ENCODE measurements at places on chromosomes 16 and 17.
A peak's percentile ranks its signal among the peaks of the same experiment; 100 is the strongest.

- no peak for DNase-seq
These were observed 44.2 kb downstream of the NUP93 start for GRCh38 chr16:56774016-56774680.

GRCh38 chr16:56824331-56824730 is 40.7 kb upstream of the SLC12A3 start:
- no peak for DNase-seq

- DNase-seq = no peak
These were observed 77.6 kb upstream of the FOXF1 start for GRCh38 chr16:86432691-86433090.

GRCh38 chr17:81032641-81033480 is 2.1 kb upstream of the BAIAP2 start:
- no peak for DNase-seq

DNA sequence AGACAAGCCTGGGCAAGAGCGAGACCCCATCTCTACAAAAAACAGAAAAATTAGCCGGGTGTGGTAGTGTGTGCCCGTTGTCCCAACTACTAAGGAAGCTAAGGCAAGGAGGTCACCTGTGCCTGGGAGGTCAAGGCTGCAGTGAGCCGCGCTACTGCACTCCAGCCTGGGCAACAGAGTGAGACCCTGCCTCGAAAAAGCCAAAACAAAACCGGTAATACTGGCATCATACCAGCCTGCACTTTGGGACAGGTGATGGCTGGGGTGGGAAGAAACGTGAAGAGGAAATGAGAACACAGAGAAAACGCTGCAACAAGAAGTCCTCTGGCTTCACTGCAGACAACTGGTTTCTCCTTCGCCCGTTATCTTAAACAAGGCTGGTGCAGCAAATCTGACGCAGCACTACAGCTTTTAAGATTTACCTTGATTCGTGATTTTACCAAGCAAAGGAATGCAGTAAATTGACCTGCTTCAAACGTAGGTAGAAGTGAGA is 725 bp upstream of the CASC3 start:
- DNase-seq = peak; percentile 88

- no peak for DNase-seq
These were observed 10.8 kb downstream of the TAT start for GRCh38 chr16:71565812-71566700.

GRCh38 chr17:66002812-66003211 is 189.1 kb downstream of the CEP112 start:
- no peak for DNase-seq

DNA sequence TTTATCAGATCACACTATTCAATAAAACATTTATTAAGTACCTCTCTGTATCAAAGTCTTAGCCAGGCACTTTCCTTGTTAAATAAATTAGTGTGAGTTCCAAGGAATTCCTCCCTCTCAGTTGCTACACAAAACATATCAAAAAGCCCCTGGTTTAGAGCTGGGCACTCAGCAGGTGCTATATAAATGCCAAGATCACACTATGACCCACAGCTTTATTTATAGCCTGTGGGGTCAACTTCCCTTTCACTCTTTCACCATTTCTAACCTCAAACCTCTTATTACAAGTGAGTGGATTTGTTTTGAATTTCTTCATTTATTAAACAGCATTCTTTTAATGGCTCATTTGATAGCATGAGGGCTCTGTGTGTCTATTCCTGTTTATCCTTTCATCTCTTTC is 112.6 kb upstream of the MPHOSPH6 start:
- DNase-seq = no peak

GRCh38 chr16:51624080-51624775 is 473.2 kb upstream of the SALL1 start:
- no peak for DNase-seq

DNA sequence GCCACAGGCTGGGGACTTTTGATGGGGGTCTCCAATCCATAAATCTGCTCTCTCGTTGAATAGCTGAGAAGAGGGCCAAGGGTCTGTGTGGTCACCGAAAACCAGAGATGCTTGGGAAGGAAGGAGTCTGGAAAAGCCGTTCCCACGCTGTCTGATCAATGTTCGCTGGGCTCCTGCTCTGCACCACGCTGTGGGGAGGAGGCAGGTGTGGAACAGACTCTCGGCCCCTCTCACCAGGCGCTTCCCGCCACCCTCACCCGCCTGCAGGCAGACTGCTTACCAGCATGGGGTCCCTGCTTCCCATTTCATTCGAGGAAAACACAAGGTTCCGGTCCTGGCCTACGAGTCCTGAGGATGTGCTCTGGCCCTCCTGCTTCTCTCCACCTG is 702 bp upstream of the ALDH3A1 start:
- no peak for DNase-seq

DNA sequence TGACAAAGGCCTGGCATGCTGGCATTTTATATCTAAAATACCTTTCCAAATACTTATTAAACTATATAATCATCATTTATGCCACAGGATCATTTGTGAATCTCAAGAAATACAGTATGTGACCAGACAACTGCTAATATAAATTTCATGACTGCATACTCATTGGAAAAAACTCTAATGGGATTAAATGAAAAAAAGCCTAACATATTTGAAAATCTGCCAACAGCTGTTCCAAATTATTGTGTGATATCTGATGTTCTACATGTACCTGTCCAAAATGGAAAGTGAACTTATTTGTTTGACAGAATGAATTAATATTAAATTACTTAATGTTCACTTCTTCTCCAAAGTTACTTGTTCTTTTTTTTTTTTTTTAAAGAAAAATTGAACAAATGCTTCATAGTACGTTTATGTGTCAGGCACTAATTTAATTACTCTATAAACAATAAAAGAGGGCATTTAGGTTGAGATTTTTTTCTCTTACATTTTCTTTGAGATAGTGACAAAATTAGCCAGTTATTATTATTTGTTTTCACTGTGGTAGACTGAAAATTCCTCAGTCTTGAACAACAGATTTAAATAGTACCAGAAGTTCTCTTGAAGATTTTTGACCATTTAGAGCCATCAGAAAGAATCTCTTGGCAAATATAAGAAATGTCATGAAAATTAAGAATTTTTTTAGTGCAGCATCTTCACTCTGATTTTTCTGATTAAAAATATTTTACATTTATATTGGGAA is 114.0 kb downstream of the FTO start:
- no peak for DNase-seq

- no peak for DNase-seq
These were observed 463.5 kb downstream of the HS3ST4 start for GRCh38 chr16:26155221-26155620.

- DNase-seq = no peak
These were observed 2.1 kb downstream of the ZNF750 start for GRCh38 chr17:82837586-82838320.

DNA sequence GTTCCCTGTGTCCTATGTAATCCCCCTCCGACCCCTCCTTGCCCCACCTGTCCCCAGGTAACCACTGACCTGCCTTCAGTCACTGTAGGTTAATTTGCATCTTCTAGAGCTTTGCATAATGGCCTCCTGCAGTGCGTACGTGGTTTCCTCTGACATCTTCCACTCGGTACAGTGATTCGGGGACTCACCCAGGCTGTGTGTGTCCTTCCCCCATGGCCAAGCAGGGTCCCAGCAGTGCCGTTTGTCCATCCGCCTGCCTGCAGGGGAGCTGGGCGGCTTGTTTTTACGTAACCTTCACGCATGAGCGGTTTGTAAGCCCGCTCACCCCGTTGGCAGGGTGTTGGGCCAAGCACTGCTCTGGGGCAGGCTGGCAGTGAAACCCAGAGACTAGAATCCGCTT is 7.9 kb downstream of the MAPK8IP3 start:
- no peak for DNase-seq

GRCh38 chr16:72934636-72935403 is 113.1 kb downstream of the ZFHX3 start:
- DNase-seq = no peak

DNA sequence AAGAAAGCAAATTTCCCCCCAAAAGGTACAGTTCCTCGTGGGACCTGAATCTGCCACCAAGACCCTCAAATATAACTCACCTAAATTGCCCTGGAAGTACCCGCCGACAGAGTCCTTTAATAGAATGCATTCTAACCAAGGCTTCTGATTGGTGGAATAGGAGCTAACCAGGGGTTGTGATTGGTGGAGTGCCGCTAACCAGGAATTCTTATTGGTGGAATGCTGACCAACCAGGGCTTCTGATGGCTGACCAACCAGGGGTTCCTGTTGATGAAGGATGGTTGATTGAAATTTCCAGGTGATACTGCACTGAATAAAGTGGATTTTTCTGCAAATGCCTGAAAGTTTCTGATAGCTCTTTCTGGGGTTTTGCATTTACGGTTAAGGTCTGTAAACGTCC is 6.5 kb downstream of the TFAP4 start:
- DNase-seq = peak; percentile 57

DNA sequence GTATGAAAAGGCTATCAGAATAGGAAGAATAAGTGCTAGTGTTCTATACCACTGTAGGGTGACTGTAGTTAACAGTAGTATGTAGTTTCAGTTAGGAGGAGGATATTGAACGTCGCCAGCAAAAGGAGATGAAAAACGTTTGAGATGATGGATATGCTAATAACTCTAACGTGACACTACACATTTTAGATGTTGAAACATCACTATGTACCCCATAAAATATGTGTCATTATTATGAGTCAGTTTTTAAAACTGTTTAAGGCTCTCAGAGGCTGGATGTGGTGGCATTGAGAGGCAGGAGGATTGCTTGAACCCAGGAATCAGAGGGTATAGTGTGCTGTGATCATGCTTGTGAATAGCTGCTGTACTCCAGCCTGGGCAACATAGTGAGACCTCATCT is 31.8 kb downstream of the UBN1 start:
- no peak for DNase-seq

DNA sequence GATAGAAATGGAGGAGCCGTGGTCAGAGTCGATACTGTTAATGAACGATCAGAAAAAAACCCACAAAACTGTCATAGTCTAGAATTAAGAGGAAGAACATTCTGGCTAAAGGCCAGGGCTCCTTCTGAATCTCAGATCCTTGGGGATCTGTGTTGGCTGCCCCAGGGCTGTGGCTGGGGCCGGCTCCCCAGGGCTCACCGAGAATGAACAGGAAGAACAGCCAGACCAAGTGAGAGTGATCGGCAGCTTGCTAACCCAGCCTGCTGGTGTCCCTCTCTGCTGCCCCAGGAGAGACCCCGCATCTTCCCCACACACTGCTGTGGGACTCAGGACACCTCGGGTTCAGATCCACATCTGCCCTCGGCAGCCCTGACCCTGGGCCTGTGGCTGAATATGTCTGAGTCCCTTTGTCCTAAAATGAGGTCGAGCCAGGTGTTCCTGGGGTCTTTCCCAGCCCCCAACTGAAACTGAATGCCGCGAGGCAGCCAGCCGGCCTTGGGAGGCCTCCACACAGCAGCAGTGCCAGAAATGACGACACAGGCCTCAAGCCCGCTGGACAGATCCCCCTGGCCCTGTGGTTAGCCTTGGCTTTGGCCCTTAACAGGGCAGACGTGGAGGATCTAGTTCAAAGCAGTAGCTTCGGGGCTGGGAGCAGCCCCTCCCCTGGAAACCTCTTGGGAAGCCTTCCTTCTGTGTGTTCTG is 23.9 kb upstream of the CLEC18A start:
- no peak for DNase-seq

- no peak for DNase-seq
These were observed 130.4 kb downstream of the C16orf78 start for GRCh38 chr16:49504023-49504364.

GRCh38 chr17:33560165-33560564 is 267.1 kb upstream of the ASIC2 start:
- no peak for DNase-seq

GRCh38 chr17:81513372-81513752 is 763 bp upstream of the ACTG1 start:
- peak; percentile 63 for DNase-seq

GRCh38 chr17:61261001-61261637 is 138.5 kb upstream of the TBX2 start:
- DNase-seq = no peak

- DNase-seq = no peak
These were observed 854.1 kb downstream of the KCNJ2 start for GRCh38 chr17:71023249-71024030.

- DNase-seq = no peak
These were observed 195.2 kb downstream of the RGS9 start for GRCh38 chr17:65332375-65332774.

GRCh38 chr17:47949946-47950345 is 7.7 kb downstream of the PRR15L start:
- no peak for DNase-seq

DNA sequence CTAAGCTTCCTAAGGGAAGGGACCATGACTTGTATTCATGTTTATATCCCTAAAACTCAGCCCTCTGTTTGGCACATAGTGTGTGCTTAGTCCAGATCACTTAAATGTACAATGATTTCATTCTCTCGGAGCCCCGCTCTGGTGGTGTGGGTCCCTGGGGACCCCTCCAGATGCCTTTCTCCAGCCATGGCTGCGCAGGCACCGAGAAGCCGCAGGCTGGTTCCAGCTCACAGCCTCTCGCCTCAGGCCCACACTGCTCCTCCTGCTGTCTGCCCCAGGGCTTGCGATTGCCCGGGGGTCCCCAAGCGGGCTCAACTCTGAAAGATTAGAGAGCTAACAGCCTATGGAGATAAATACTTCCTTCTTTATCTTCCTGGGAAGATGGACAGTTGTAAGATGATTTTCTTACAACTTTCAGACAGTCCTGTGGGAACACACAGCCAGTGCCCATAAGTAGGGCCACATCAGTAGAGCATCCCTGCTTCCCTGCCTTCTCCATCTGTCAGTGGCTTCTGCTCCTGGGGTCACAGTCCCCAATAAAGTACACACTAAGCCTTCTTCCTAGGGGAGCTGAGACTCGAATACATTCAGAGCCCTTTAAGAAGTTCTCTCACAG is 66.2 kb downstream of the CENPV start:
- peak; percentile 28 for DNase-seq

- no peak for DNase-seq
These were observed 203.6 kb upstream of the CACNG3 start for GRCh38 chr16:24052329-24053098.

- DNase-seq = no peak
These were observed 924 bp downstream of the SMARCD2 start for GRCh38 chr17:63841350-63842172.

DNA sequence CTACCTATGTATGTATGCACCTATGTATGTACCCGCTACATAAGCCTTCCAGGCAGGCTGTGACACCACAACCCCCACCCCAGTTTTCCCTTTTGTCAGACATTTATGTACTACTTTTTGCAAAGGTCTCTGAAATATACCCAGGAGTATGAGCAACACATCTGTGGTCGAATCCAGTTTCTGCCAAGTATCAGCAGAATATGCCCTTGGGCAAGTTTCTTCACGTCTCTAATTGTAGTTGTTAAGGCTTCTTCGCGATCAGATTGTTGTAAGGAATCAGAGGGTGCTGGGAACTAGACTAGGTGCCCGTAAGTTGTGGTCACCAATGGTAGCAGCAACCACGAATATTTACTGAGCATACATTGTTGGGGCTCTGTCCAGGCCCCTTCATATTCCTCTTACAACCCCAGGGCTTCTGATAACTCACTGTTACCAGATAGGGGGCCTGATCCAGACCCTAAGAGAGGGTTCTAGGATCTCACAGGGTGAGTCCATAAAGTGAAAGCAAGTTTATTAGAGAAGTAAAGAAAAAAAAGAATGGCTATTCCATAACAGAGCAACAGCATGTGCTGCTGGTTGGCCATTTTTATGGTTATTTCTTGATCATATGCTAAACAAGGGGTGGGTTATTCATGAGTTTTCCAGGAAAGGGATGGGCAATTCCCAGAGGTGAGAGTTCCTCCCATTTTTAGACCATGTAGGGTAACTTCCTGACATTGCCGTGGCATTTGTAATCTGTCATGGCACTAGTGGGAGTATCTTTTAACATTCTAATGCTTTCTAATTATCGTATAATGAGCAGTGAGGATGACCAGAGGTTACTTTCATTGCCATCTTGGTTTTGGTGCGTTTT is 16.6 kb downstream of the NUDT7 start:
- DNase-seq = no peak

- DNase-seq = no peak
These were observed 35.3 kb downstream of the RAB11FIP3 start for GRCh38 chr16:460787-461186.
